H9 (cell line): ENCODE measurements at places on chromosomes 13 and 19. TPM values are rescaled to one million over a fixed set of nuclear protein-coding genes. Genes with fewer than 3 reads are reported as not detected.
A peak's percentile ranks its signal among the peaks of the same experiment; 100 is the strongest.

Gene IRGC
- not detected in 2 replicates for total RNA-seq

DNA sequence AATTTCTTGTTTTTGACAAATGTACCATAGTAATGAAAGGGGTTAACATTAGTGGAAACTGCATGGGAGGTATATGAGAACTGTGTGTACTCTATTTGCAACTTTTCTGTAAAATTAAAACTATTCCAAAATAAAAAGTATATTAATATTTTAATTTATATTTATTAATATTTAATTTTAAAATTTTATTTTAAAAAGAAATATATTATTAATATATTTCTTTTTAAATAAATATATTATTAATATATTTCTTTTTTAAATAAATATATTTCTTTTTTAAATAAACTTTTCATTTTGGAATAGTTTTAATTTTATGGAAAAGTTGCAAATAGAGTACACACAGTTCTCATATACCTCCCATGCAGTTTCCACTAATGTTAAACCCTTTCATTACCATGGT, 101.1 kb upstream of the SLC7A1 start:
- DNase-seq: no peak

DNA sequence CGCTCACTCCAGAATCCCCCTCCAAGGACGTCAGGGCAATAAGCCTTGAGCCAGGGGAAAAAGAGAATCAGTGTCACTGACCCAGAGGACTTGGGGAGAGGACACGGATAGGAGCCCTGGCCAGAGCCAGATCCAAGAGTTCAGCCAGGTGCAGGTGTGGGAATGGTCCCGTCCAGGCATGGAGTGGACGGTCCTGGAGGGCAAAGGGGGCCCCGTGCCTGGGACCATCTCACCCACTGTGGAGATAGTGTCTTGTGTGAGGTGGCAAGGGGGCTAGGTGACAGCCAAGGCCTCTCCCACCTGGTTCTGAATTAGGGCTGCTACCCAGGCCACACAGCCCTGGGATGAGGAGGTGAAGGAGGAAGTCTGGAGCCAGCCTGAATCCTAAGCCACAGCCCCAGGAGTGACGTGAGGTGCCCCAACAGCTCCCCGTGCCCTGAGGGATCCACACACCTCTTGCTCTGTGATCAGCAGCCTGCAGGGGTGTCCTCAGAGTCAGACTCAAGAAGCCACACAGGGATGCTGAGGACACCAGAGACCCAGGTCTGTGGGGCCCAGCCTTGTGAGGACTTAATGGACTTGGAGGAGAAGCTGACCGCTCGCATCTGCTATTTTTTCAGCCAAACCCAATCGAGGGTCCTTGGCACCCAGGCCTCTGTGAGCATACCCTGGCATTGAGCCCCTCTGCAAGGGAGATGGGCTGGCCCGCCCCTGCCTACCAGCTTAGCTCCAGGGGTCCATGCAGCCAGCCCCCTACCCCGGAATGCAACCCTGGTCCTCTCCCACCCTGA, 16.4 kb upstream of the ZNF14 start:
- no peak for DNase-seq

DNA sequence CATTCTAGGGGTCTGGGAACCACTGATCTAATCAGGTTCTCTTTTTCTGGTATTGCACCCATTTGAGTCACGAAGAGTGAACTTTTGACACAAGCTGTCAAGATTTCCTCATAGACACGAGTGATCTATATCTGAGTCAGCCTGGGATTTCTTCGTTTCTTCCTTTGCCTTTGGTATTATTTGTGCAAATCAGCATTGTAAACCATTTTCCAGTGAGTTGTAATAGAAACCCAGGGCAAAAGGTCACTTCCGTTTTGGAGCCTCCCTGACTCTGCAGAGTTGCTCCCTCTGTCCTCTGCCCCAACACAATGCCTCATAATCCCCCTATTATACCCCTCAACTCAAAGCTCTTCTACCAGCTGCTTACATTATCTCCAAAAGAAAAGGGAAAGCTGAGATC, 615.1 kb downstream of the EFNB2 start:
- no peak for DNase-seq

DNA sequence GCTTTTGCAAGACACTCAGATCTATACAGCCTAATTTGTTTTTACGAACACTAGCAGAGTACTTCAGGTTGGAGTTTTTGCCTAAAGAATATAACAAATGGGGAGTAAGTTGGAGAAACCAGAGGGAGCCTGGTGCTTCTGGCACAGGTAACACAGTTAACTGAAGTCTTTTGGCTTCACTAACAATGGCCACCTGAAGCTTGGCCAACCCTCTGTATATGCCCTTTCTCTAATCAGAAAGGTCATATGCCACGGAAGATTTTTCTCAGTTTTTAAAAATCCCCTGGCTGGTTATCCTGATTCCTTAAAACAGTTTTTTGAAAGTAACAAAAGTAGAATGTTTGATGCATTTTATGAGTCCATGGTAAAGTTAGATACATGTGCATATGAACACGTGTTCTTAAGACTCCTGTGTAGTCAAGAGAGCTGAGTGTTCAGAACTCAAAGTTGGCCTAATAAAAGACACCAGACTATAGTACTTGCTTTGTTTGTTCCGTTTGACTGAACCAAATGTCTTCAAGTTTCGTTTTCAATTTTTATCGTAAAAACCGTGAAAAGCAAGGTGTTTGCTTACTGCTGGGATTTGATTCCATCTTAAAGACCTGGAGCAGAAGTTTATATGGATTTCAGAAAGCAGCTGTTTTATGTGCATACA, 137.5 kb downstream of the KCNRG start:
- DNase-seq: no peak

DNA sequence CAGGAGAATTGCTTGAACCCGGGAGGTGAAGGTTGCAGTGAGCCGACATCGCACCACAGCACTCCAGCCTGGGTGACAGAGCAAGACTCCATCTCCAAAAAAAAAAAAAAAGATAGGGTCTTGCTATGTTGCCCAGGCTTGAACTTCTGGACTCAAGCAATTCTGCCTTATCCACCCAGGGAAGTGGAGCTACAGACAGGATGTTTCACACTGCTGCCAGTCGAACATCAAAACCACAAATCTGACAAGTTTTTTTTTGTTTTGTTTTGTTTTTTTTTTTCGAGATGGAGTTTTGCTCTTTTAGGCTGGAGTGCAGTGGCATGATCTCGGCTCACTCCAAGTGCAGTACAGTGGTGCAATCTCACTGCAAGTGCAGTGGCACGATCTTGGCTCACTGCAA, 10.8 kb downstream of the XPO4 start:
- no peak for DNase-seq

- no peak for DNase-seq
Observed at GRCh38 chr19:15274477-15274876, 42.2 kb upstream of the EPHX3 start.

DNA sequence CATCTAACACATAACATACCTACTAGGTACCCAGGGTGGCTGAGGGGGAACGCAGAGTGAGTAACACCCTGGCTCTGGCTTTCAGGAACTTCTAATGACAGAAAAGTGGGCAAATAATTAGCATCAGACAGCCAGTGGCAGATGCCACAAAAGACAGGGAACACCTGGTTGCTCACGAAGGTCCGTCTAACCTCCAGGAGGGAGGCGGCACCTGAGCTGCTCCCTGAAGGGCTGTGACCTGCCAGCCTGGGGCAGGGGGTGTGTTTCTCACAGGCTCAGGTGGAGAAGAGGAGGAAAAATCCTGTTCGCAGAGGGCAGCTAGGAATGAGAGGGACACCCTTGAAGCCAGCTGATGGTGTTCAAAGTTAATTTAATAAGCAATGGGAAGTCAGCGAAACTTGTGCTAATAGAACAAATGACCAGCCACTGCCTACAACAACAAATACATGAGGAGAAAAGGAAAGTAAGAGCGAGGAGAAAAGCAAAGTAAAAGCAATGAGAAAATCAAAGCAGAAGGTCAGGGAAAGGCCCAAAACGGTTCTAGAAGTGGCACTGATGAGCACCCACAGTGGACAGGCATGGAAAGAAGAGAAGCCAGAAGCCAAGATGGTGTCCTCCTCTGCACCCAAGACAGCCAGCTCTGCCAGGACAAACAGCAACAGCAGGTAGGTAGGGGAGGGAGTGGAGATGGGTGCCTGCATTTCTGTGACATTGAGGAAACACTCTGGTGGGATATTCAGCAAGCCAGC, 87.3 kb downstream of the STK24 start:
- no peak for DNase-seq

DNA sequence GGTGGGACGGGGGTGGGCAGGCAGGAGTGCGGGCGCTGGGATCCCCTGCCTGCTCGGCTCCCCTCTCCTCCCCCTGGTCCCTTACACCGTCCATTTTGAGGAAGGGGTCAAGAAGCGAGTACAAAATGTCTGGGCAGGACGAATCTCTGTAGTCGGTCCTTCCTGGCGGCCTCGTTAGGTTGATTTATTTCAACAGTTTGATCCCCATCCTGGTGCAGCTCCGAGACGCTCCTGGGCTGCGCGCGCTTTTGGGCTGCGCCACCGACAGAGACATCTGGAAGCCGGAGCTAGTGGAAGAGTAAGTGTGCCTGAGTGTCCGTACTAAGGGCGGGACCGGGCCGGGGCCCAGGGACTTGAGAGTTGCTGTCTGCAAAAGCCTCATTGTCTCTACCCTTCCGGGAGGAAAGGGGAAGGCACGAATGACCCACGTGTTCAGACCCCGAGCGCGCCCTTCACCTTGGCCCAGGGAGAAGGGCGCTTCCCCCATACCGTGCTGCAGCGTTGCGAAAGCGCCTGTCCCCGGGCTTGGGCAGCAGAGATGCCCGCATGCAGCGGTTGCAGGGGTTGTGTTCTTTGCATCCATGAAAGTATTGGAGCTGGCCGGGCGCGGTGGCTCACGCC, 1.8 kb downstream of the ZNF114 start:
- peak; percentile 80 for DNase-seq

- no peak for DNase-seq
Observed at GRCh38 chr19:58020129-58020528, 13.7 kb upstream of the ZSCAN1 start.

DNA sequence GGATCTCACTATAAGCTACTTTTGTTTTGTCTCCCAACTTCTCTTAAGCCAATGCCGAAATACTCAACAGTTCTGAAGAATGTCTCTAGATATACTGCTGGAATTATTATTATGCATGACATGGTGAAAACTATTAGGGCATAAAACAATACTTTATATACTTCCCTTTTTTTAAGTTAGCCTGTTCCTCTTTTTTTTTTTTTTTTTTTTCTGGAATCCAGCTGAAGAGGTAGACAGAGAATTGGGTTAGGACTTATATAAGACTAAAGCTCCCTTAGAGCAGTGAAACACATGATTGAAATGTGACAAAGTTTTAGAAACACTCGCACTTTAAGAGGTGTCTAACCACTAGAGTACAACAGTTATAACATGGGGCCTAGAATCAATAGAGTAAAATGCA, 850.9 kb upstream of the PCDH9 start:
- DNase-seq: no peak

DNA sequence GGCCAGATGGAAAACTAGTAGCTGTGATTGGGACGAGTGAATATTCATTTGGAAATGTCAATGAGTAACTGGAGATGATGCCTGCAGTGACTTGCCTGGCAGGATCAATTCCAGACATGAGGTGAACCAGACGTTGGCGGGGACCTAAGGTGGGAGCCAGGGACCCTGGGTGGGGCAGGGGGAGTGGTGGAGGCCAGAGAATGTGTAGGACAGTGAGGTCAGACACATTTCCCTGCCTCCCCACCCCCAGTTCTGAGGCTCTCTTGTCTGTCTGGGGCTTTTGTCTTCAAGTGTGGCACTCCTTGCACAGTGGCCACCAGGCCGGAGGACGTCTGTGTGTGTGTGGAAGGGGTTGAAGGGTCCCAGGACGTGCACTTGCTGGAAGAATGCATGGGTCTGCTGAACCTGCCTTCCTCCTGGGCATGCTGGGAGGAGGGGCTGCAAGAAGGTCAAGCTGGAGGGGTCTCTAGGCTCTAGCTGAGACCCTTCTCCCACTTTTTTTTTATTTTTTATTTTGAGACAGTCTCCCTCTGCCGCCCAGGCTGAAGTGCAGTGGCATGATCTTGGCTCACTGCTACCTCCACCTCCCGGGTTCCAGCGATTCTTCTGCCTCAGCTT, 51.6 kb downstream of the CHST8 start:
- DNase-seq: no peak

DNA sequence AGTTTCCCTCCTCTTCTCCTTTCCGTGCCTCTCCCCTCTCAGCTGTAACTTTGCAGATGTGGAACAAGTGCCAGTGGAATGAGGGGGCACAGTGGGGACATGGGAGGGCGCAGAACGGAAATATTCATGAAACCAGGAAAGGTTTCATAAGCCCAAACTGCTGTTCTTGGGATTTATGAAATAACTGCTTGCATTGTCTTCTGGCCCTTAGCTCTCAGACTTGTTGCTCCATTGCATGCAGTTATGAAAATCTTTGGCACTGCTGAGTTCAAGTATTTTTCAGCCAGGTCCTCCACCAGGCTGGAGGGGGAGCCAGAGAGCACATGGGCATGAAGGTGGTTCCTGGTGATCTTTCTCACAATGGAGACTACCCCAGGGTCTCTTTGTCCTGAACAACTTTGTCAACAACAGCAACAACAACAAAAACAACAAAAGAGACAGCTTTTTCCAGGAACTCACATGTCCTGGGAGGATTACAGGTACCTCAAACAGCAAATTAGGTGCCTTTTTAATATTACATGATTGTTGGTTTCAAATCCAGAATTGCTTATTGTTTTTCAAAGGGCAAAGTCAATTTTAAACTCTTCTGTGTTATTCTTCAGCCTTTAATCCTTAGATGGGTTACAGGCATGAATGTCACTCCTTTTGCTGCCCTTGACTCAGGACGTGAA, 1.5 kb downstream of the RGCC start:
- no peak for DNase-seq
